Right ventricle myocardium inferior (tissue), 1 donor: ENCODE measurements at places on chromosomes 2 and 18. TPM values are rescaled to one million over a fixed set of nuclear protein-coding genes. Genes with fewer than 3 reads are reported as not detected.

GRCh38 chr2:203649176-203649814, 57.1 kb upstream of the CD28 start:
- DNase-seq: no peak

DNA sequence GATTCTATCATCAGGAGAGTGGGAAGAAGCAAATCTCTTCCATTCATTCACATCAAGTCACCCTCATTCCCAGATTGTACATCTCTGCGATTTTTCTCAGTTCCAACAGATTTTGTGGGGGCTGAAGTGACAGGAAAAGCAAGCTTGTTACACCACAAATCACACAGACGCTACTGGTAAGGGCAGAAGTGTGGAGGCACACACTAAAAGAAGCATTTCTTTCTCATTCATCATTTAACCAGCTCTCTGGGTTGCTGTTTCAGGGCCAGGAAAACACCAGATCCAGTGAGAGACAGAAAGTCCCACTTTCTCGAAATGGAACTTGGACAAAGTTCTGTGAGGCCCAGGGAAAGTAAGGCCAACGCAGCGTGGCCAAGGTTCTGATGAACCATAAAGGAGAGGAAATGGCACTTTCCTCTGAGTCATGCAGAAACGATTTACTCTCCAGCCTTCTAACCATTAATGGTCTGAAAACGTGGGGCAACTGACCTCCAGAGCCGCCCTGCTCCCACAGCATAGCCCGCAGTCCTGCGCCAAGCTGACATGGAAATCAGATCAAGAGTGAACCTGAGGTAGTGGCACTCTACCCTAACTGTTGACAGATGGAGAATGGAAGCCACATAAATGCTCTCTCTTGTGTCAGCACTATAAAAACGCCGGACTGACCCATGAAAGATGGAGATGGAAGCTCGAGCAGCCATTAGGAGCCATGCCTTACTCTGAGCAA, 191.0 kb downstream of the C1D start:
- DNase-seq: no peak

Gene LAMA3
- 4.1 TPM for total RNA-seq

- no peak for DNase-seq
Observed at GRCh38 chr2:121004359-121004758, 268.7 kb downstream of the GLI2 start.

DNA sequence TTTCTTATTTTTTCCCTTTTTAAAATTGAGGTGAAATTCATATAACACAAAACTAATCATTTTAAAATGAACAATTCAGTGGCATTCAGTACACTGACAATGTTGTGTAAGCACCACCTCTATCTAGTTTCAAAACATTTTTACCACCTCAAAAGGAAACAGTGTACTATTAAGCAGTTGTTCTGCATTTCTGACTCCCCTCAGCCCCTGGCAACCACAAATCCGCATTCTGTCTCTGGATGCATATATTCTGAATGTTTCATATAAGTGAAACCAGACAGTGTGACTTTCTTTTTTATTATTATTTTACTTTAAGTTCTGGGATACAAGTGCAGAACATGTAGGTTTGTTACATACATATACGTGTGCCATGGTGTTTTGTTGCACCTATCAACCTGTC, 19.2 kb upstream of the TANK start:
- no peak for DNase-seq

Gene CCNT2
- 16.5 TPM for total RNA-seq

Gene AKAIN1
- not detected for total RNA-seq

Gene HOXD11
- total RNA-seq: not detected

Gene SLC38A11
- total RNA-seq: 0.84 TPM

Gene TLX2
- total RNA-seq: not detected

- DNase-seq: no peak
Observed at GRCh38 chr2:223991611-223992010, 34.3 kb downstream of the MRPL44 start.

- DNase-seq: no peak
Observed at GRCh38 chr2:127239395-127239794, 19.3 kb upstream of the CYP27C1 start.

Gene SLC11A1
- 5.4 TPM for total RNA-seq

Gene TTR
- total RNA-seq: not detected

DNA sequence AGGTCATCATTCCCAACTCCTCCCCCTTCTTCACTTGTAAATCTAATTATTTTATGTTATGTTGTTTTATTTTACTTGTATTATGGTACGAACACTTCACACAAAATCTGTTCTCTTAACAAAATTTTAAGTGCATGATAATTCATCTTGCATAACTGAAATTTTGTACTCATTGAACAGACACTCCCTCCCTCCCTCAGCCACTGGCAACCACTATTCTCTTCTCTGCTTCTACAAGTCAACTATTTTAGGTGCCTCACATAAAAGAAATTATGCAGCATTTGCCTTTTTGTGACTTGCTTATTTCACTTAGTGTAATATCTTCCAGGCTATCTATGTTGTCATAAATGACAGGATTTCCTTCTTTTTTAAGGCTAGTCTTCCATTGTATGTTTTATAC, 30.4 kb upstream of the OSBPL6 start:
- DNase-seq: no peak

Gene ACMSD
- total RNA-seq: not detected

- DNase-seq: no peak
Observed at GRCh38 chr2:193505620-193506019, 1310.9 kb upstream of the TMEFF2 start.

DNA sequence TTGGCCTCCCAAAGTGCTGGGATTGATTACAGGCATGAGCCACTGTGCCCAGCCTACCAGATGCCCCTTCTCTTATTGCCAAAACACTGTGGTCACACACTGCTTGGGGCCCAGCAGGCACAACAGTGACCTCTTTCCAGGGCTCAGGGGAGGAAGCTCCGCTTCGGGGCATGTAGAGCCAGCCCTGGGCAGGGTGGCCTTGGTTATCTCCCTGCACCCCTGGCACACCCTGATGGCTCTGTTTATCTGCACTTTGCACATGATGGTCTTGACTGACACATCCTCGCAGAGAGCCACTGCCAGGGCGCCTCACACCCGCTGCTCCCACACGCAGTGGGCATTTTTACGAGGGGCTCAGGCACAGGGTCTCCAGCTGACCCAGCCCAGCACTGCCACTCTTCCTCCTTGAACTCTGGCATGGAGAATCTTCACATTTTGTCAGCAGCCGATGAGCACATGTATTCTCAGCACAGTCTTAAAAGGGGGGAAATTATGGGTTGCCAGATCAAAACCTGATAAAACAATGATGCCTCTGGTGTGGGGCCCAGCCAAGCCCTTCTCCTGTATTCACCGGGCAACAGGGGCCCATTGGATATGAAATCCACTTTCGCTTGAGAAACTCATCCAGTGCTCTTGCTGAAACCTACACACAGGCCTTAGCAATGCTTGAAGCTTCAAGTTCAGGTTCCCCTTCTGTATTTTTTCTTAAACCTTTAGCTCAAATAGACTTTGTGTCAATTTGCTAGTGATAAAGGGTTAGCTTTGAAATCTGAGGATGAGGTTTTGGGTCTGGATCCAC, 5.9 kb downstream of the GYPC start:
- DNase-seq: no peak

GRCh38 chr2:54052825-54053718, 62.3 kb upstream of the ACYP2 start:
- DNase-seq: no peak

DNA sequence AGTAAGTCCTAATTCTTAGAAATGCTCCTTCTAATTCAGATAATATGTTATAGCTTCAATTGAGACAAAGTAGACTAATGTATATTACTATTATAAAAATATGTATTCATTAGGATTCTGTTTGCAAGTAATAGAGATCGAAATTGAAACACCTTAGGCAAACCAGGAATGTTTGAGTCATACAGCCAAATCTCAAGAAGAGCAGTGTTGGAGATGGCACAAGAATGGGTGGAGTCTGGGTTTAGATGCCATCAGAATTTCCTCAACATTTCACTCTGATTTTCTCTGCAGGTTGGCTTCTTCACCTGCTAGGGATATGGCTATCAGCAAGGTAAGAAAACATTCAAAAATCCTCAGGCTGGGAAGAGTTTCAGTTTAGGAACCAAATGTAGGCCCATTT, 405.4 kb downstream of the CCDC85A start:
- DNase-seq: no peak

Gene OTOF
- 0.08 TPM for total RNA-seq

Gene UPP2
- not detected for total RNA-seq

Gene BIN1
- 17.9 TPM for total RNA-seq
